ENCODE measurements at places on chromosomes 7 and 10.

DNA sequence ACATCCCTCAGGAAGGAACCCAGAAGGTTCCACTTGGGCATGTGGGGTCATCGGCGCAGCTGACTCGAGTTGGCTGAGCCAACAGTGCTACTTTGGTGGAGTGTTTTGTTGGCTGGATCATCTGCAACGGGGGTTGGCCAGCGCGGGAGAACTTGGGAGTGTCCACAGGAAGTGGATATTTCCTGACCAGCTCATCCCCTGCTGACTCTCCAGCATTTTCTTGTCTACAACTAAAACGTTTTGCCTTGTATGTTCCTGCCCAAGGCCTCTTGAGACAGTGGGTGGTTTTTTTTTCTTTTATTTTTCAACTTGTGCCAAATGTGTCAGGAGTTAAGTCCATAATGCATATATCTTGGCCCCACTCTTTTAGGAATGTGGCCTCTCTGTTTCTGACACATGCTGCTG is 208.6 kb downstream of the ZNF365 start:
- DNase-seq = no peak

DNA sequence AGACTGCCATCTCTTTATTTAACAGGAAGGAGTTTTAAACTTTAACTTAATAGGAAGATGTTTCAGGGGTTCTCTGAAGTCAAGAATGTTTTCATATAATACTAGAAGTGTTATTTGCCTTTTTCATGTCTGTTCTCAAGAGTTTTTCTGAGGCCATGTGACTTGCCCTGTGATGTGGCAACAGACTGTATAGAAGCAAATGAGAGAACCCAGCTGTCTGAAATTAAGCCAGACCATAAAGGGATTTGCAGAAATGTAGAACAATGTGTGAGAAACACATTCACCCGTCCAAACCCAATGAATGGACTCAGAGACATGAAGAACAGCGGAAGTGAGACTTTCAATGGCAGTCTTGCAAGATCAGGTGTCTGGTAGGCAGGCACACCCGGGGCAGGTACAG is 23.8 kb downstream of the MAPK8 start:
- no peak for DNase-seq

DNA sequence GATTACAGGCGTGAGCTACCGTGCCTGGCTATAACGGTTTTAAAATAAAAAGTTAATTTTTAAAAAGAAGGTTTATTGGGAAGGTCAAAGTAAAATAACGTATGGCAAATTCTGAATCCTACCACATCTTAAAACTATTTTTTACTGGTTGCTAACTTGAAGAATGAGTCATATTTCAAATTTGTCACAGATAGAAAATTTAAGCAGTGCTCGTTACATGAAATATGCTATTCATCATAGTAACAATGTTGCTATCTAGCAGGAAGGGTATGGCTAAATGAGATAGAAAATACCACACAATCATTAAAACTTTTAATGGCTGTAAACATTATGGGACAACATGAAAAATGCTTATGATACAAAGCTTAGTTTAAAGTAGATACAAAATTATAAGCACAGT is 500.5 kb downstream of the PHTF2 start:
- DNase-seq = no peak

DNA sequence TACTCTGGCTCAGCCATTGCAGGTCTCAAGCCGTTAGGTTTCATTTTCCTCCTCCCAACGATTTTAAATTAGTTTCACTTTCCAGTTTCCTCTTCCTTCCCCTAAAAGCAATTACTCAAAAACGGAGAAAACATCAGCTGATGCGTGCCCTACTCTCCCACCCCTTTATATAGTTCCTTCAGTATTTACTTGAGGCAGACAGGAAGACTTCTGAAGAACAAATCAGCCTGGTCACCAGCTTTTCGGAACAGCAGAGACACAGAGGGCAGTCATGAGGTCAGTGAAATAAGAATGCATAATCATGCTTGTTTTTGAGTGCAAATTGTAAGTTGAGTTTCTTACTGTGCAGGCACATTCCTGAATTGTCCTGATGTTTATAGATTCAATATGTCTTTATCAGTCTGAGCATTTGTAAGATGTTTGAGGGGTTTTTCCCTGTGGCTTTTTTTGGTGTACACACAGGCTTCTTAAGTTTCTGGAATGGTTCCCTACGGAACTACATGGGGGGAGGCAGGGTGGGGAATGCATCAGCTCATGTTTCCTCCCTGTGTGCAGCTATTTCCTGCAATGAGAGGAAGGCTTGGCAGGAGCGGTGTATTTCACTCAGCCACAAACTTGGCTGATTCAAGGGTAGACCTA is at the start of gene IFIT3:
Gene IFIT3, plus strand, starts transcription at position 195 of the 639 bp plus-strand sequence. Its CDS starts 77 bp downstream, at position 272.
- DNase-seq = peak; percentile 76

GRCh38 chr10:49329146-49329505 is 30.2 kb downstream of the C10orf71 start:
- DNase-seq = no peak

- DNase-seq = no peak
Measured at GRCh38 chr7:42972699-42973500, 40.7 kb downstream of the MRPL32 start.

GRCh38 chr10:96641396-96642295 is 54.8 kb upstream of the TM9SF3 start:
- DNase-seq = no peak

GRCh38 chr10:115845921-115846320 is 427.1 kb downstream of the GFRA1 start:
- DNase-seq = no peak

DNA sequence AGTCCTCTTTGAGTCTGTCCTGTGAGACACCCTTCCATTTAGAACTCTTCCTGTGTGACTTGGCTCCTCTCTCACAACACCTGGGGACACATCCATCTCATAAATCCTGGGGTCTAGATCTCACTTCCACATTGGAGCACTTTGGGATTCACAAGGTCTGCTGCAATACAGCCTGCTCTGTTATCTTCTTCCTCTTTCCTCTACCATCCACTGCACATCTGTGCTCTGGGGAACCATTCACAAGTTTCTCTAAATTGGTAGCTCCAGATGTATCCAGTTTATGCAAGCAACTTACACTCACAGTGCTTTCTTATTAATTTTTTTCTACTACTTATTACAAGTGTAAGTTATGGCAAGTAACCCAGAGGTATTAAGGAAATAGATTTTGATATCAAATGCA is 5.5 kb upstream of the FIGNL1 start:
- no peak for DNase-seq

DNA sequence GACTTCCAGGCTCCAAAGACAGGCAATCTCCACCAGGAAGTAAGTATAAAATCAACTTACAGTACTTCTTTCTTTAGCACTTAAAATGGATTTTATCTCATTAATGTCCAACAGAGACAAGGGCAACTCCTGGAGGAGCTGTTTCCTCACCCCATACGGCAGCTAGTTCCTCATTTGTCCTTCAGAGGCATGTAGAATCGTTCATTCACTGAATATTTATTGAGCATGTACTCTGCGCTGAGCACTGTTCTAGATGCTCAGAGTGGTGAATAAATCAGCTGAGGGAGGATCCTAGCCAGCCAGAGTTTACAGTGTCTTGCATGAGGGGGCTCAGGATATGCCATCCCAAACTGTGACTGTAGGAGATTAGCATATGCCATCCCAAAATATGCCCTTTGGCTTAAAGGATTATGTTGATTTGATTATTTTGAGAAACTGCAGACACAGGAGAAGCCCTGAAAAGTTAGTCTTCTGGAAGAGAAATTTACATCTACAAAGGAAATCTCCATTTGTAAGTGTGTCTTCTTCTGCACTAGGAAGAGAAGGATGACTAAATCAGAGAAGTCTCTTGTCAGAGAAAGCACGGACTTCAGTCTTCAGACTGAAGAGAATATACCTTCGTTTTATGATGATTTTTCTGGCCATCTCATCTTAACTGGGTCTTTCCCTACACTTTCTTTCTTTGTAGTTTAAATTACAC is 66.9 kb downstream of the BAMBI start:
- DNase-seq = no peak

Data from hematopoietic multipotent progenitor cell treated with erythropoietin and hydrocortisone succinate and interleukin-3 and kit ligand, for 8 days (in vitro differentiated cells).